ENCODE measurements at places on chromosomes 16 and 17.

- DNase-seq = no peak
Observed at GRCh38 chr17:58337210-58337599, 8.6 kb upstream of the TSPOAP1 start.

DNA sequence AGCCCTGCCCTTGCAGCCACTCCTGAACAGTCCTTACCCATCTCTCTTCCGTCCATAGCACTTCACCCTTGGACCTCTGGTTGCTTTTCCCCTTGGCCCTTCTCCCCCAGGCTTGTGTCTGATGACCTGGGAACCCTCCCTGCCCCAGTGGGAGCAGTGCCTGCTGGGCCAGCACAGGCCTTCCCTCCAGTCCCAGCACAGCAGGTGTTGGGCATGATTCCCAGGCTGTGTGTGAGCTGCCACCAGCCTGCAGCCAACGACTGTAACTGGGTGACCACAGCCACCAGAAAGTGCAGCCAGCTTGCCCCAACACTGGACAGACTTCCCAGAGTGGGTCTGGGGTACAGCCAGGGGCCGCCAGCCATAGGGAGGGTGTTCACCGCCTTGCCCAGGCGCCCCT, 30.0 kb downstream of the CRAMP1 start:
- DNase-seq = no peak

DNA sequence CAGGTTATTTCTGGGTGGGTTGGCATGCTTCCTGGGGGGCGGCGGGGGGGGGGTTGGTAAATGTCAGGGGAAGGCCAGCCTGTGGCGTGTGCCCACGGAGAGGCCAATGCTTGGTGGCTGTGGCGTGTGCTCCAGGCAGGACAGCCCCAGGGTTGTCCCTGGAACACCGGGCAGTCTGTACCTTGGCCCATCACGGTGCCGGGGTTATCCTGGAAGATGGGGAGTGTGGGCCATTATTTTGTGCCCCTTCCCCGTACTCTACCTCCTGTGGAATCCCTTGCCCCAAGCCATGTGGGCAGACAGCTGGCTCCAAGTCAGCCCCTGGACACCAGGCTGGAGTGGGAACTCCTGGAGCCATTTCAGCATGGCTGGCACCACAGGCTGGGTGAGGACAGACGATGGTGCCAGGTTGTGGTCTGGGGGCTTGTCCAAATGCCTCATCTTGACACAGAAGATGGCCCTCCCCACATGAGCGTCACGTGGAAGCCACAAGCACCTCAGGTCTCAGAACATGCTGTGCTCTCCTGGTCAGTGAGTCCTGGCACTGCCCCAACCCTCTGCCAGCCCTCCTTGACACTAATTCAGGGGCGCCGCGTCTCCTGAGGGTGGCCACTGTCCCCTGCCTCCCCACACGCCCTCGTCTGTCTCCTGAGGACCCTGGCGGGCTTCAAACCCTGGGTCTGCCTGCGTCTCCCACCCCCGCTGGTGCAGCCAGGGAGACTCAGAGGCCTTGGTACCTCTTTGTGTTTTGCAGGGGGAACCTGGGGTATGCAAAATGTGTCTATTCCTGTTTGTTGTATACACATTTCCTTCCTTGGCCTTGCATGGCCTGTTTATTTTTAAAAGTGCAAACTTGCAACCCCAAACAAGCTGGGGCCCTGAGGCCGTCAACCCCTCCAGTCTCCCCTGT, 4.3 kb downstream of the SLC16A3 start:
- DNase-seq = no peak

DNA sequence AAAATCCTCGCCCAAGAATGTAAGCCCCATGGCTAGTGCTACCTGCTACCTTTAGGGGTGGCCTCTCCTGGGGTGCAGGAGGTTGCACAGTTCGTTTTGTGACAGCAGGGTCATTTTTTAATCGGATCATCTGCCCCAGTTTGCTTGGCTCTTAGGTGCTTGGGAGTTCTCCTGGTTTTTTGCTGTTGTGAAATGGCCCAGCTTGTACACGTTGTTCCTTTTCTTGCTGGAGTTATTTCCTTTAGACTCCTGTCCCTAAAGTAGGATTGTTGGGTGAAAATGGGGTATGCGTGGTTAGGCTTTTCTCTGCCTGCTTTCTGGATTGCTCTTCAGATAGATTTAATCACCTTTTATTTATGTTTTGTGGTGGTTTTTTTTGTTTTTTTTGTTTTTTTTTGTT, 25.8 kb downstream of the ABCC1 start:
- DNase-seq = no peak

DNA sequence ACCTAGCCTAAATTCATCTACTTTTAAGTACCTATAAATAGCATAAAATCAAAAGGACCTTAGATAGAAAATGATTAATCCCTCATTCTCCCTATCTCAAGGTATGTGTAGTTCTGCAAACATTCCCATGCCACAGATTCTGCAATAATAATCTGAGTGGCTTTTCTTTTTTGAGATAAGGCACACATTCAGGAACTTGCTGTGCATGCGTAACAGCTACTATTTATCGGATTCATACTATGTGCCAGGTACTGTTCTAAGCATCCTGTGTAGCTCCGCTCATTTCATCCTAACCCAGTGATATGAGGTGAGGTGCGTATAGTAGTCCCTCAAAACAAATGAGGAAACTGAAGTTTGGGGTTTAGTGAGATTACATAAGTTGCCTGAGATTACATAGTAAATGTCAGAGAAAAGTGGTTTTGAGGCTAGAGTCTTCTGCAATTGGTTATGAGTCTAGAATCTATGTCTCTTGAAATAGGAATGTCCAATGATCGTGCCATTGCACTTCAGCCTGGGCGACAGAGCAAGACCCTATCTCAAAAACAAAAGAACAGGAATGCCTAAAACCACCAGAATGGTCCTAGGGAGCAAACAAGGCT, 2.0 kb upstream of the ZNF263 start:
- DNase-seq = no peak

- no peak for DNase-seq
Observed at GRCh38 chr17:29620271-29620670, 2.4 kb downstream of the CORO6 start.

- no peak for DNase-seq
Observed at GRCh38 chr16:50273888-50274325, 7.6 kb downstream of the ADCY7 start.

DNA sequence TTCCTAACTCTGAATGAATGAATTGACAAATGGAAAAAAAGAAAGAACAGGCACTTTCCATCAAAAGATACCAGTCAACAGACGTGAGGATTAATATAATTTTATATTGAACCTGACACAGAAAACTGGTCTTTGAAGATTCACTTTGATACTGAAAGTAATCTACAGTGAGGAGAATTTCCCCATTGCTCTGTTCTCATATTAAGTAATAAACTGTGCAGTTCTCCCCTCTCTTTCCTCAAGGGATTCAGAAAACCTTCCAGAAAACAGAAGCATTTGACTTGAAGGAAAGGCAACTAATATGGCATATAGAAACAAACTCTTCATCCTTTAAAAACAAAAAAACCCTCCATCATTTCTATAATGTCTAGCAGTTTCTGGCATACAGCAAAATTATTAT, 2.2 kb downstream of the TEX2 start:
- DNase-seq = no peak

- DNase-seq = no peak
Observed at GRCh38 chr17:58513267-58513964, 1.0 kb downstream of the MTMR4 start.

DNA sequence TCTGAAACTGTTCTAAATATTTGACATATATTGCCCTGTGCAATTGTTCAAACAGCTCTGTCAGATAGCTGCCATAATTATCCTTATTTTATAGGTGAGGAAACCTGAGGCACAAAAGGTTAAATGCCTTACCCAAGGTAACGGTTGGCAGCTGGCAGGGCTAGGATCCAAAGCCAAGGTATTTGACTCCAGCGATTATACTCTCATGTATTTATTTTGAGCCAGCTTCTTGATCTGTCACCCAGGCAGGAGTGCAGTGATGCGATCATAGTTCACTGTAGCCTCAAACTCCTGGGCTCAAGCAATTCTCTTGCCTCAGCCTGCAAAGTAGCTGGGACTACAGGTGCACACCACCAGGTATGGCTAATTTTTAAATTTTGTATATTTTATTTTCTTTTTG, 7.2 kb downstream of the ENO3 start:
- no peak for DNase-seq

DNA sequence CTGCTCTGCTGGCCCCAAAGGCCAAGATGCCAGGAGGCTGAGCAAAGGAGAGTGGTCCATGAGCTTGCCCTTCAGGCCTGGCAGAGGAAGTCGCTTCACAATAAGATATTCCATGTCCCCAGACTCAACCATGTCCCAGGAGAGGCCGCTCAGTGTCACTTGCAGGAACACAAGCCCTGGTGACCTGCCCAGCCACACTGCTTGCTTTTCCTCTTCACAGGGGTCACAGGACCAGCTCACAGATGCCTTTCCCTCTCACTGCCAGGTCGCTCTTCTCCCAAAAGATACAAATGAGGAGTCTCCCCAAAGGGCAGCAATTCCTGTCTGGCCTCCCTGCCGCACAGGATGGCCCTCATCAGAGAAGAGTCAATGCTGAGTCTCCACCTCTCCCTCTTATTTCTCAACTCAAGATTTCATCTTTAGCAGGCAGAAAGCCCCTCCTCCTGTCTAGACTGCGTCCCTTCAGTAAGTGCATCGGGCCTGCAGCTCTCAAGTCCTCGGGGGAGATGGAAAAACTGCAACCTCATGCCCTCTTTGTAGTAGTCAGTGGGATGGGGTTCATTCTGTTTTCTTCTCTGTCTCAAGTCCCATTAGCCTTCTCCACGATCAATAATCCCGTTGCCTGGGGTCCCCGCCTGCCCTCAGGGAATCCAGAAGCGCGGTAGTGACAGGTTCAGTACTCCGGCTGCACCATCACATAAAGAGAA, 5.0 kb downstream of the JUP start:
- no peak for DNase-seq

DNA sequence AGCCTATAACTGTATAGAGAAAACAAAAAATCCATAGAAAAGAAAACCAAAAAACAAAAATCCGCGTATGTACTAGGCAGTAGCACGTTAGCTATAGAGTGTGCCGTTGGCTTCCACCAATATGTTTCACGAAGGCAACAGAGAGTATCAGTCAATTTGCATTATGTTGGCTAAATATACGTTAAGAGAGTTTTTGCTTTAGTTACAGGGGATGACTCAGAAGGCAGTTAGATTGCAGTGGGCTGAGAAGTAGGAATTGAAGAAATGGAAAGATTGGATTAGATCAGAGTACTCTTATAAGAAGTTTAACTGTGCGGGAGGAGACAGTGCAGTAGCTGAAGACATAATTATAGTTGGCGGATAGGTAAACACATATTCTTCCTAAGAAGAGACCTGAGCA, 911 bp upstream of the NACA2 start:
- no peak for DNase-seq

- DNase-seq = no peak
Observed at GRCh38 chr16:22789281-22789945, 24.5 kb upstream of the HS3ST2 start.

DNA sequence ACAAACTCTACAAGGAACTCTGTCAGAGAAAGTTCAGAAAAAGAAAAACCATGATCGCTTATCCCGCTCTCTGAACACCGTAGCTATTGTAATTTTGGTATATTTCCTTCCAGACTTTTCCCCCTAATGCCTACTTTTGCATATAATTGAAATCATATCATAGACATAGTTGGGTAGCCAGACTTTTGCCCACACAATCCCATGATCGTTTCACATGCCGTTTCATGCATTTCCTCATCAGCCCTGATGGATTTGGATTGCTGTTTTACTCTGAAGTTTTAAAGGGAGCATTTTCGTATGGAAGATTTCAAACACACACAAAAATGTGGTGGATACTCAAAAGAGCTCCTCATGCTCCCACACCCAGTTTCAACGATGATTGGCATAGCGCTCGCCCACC, 31.3 kb downstream of the COX4I1 start:
- no peak for DNase-seq

GRCh38 chr17:46766493-46767491, 51.7 kb downstream of the WNT3 start:
- no peak for DNase-seq

- no peak for DNase-seq
Observed at GRCh38 chr17:29572691-29573557, 4.4 kb downstream of the TP53I13 start.

GRCh38 chr17:73899839-73900238, 255.6 kb upstream of the SDK2 start:
- no peak for DNase-seq

GRCh38 chr16:79074951-79075350, 525.6 kb downstream of the MAF start:
- no peak for DNase-seq

Data from NCI-H2081 (cell line).